ENCODE measurements at places on chromosomes 7 and 10.

DNA sequence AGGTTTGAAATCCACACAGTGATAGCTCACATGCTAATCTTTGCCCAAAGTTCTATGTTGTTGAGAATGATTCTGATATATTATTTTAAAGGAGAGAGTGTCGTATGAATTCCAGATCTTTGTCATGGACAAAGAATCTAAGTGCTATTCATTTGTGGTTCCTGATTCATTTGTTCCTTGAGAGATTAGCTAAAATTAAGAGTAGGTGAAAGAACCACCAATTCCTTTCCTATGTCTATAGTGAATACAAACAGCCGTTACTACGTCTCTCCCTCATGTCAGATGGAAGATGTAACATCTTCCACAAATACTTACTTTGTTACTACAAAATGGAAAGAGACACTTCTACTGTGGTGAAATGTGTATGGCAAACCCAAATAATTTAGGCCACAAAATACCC lies 3.3 kb upstream of the PLXDC2 start:
- DNase-seq: no peak

GRCh38 chr10:7819121-7819460 lies 786 bp downstream of the TAF3 start:
- no peak for DNase-seq

- no peak for DNase-seq
These were observed 6.6 kb upstream of the KLF14 start for GRCh38 chr7:130740606-130741005.

DNA sequence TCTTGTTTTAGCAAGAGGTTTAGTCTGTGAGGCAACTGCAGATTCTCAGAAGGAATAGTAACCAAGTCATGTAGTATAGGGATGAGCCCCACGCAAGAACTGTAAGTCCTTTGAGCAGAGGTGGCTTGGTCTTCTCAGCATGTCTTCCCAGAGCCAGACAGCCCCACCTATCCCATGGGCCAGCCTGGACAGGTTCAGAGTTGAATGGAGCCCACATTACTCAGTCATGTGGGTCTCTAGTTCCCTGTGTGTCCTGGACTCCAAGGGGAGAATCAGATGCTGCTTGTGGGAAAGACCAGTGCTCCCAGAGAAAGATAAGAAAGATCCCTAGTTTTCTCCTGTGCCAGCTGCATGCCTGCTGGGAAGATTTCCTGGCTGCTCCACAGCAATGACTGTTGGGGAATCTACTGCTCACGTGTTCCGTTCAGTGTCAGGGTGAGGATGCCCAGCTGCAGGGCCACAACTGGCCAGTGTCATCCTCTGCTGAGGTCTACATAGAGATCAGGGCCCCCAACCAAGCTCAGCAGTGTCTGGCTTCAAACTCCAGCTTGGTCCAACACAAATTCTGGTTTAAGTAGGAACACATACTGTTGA lies 66.9 kb upstream of the UNC5B start:
- DNase-seq: no peak

DNA sequence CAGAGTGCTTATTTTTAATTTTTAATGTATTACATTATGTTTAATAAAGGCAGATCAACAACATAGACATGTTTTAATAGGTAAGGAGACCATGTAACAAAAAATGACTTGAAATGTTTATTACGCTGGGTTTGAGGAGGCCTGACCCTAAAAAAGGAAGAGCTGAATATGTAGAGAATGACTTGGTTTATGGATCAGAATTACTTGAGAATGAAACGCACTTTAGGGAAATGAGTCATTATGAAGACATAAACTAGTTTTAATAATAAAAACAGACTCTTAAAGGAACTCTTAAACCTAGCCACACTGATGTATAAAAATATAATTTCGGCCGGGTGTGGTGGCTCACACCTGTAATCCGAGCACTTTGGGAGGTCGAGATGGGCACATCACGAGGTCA lies 56.5 kb downstream of the CTTNBP2 start:
- no peak for DNase-seq

DNA sequence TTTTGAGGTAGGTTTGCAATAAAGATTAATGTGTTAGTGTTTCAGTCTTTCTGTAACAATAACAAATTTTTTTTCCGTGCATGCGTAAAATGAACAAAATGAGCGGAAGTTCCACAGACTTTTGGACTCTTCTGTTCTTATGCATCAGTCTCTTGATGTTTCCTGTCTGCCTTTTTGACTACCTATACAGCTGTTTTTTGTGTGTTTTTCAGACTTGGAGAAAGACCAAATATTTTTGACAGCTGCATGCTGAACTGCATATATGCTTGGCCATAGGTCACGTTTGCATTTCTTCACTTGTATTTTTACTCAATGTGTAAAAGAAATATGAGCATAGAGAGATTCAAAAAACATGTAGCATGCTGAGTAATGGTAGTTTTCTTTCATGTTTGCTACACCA lies 119.3 kb downstream of the BBS9 start:
- no peak for DNase-seq

GRCh38 chr10:72425133-72425532 lies 70.4 kb upstream of the DNAJB12 start:
- no peak for DNase-seq

GRCh38 chr7:30926313-30926712 lies 14.7 kb downstream of the AQP1 start:
- DNase-seq: no peak

DNA sequence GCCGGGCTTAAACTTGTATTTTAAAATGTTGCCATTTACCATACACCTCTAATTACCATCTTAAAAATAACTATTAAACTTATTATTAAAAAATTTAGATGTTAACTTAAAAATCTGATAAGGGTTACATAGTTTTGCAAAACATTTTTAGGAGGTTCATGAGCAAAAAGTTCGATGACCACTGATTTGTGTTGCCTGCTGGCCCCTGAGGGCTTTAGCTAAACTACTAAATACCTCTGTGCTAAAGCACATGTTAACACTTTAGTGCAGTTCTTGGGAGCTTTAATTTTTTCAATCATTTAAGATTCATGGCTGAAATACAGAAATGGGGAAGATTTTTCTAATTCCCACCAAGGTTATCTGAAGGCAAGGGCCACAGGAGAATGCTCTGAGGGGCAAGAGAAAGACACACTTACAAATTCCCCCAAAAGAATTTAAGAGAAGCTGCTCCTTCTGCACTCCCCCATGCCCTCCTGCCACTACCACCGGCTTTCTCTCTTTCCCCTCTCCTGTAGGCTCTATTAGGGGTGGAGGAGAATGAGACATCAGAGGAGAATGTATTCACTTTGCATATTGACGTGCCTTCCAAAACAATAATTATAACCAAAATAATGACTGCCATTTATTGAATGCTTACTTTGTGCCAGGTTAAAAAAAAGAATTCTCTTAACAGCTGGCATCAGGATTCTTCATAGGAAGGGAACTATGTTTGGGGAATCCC lies 106.2 kb downstream of the RTKN2 start:
- no peak for DNase-seq

DNA sequence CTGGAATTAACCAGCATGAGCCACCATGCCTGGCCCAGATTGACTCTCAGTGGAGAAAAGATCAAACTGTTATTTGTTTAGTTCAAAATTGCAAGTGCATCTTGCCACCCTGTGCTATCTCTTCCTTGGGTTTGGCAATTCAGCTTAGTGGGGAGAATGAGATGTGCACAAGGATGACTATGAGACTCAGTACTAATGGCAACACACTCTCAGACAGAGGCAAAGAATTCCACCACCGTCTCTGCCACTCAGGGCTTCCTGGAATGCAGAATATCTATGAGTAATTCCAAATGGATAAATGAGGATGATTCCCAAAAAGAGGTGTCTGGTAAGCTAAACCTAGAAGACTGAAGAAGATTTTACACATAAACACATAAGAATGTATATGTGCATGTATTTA lies 525.8 kb downstream of the NRG3 start:
- no peak for DNase-seq

GRCh38 chr10:109769966-109770365 lies 153.3 kb downstream of the XPNPEP1 start:
- no peak for DNase-seq

DNA sequence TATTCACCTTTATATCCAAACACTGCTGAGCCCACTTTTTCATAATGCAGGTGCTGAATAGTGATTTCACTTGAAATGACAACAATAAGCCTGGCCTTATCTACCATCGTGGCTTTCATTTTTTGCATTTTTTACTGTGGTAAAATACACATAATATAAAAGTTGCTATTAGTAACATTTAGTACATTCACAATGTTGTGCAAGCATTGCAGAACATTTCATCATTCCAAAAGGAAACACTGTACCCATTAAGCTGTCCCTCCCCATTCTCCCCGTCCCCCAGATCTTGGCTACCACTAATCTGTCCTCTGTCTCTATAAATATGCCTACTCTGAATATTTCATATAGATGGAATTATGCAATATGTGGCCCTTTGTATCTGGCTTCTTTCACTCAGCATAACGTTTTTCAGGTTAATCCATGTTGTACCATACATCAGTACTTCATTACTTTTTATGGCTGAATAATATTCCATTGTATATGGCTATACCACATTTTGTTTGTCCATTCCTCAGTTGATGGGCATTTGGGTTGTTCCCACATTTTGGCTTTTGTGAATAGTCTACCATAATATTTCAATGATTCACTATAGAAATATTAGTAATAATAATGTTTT lies 68.5 kb upstream of the ARID5B start:
- DNase-seq: no peak

DNA sequence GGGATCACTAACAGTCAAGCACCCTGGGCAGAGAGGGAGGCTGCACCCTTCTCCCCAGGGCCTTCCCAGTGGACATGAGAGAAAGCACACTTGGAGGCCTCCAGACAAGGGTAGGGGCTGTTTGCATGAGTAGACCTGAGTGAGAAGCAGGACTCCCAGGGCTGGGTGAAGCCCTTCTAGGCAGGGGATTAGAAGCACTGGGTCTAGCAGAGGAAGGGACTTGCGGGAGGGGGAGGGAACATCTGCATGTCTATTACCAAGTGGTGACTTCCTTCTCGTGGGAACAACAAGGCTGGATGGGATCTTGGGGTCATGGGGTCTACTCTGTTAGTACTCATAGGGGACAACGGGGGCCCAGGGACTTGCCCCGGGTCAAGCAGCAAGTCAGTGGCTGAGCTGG lies 67.8 kb downstream of the EMX2 start:
- no peak for DNase-seq

DNA sequence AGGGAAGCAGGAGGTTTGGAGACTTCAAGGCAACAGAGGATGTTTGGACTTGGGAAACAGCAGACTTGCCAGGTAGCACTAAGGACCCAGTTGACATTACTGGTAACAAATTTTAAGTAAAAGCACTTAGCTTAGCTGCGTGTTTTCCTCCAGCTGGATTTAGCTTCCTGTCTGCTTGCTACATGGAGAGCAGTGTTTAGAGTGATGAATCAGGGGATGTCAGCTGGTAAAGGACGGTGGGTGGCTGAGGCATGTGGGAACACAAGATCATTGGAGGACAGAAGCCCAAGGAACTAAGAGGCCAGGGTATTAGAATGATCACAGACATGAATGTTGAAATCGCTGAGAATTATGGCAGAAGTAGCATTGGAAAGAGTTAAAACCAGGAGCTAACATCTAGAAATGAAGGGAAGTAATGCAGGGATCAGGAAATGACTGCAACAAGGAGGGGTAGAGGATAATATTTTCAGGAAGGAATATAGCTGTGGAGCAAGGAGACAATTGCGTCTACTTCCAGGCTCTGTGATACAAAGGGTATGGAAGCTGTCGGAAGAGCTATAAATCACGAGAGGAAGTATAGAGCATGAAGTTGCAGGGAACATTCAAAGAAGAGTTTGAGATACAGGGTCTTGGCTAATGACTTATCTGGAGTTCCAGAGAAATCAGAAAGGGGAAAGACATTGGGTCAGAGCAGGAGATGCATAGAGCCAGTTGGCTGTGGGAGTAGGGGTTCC lies 34.4 kb downstream of the CALD1 start:
- DNase-seq: no peak

GRCh38 chr10:87659571-87660483 lies at the start of gene PAPSS2:
Gene PAPSS2 (plus strand): TSS chr10:87659878. CDS start chr10:87659982, 104 bp downstream.
- no peak for DNase-seq

- no peak for DNase-seq
These were observed 45.3 kb downstream of the DOCK1 start for GRCh38 chr10:126950401-126951105.

DNA sequence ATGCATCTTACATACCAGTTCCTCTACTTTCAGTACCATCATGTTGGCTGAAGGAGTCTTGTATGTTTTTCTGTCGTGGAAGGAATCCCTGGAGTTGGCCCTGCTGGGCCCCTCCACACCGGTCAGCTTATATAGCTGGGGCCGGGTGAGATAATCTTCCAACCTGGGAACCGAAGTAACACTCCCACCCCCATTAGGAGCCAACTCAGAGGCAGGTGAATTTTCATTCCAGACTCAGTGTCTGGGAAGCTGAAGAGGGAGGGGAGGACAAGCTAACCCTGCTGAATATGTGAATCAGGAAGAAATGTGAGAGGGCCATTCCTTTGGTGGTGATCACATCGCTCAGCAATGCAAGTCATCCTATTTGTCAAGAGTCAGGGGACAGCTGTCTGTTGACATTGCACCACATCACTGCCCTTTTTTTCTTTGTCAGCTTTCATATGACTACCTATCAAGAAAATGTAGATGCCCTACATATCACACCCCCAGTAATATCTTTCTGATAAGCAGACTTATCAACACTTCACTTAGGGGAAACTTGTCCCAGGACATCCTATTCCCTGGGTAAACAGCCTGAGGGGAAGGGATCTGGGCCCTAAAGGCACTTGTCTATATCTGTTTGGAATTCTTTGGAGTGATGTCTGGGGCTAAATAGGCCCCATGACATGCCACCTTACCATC lies at the start of gene ANKRD1:
ANKRD1 (minus strand) TSS at position 102 of the 681 bp plus-strand sequence; CDS start at position 42, 60 bp downstream.
- no peak for DNase-seq

- no peak for DNase-seq
These were observed 33.3 kb upstream of the FGFR2 start for GRCh38 chr10:121631365-121632029.

- no peak for DNase-seq
These were observed 3.2 kb upstream of the TMEM273 start for GRCh38 chr10:49191349-49191748.

- no peak for DNase-seq
These were observed 523.9 kb downstream of the SUGCT start for GRCh38 chr7:40658729-40659128.

GRCh38 chr10:69620625-69621024 lies 9.4 kb upstream of the FAM241B start:
- no peak for DNase-seq

Data from activated CD4-positive, CD25-positive, alpha-beta regulatory T cell (primary cell).